ENCODE measurements at places on chromosomes 1 and 21.

DNA sequence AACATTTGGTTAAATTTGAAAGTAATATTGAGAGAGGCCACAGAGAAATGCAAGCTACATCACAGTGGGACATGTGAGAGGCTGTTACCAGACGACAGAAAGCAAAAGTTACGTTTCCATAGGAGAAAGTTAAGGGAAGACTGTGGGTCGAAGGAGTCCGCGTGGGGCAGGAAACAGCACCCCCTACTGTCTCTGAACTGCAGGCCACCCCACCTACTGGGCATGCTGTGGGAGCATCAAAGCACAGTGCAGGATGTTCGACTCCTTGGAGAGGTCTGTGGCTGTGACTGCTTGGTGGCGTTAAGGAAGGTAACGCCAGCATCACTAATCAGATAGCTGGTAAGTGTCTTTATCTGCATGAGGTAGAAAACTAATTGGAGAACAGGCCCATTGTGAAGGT is 123.9 kb downstream of the PTBP2 start:
- no peak for DNase-seq

- DNase-seq = no peak
Observed at GRCh38 chr1:233518344-233518743, 95.6 kb upstream of the KCNK1 start.

GRCh38 chr1:113452921-113453770 is 62.8 kb downstream of the MAGI3 start:
- no peak for DNase-seq

DNA sequence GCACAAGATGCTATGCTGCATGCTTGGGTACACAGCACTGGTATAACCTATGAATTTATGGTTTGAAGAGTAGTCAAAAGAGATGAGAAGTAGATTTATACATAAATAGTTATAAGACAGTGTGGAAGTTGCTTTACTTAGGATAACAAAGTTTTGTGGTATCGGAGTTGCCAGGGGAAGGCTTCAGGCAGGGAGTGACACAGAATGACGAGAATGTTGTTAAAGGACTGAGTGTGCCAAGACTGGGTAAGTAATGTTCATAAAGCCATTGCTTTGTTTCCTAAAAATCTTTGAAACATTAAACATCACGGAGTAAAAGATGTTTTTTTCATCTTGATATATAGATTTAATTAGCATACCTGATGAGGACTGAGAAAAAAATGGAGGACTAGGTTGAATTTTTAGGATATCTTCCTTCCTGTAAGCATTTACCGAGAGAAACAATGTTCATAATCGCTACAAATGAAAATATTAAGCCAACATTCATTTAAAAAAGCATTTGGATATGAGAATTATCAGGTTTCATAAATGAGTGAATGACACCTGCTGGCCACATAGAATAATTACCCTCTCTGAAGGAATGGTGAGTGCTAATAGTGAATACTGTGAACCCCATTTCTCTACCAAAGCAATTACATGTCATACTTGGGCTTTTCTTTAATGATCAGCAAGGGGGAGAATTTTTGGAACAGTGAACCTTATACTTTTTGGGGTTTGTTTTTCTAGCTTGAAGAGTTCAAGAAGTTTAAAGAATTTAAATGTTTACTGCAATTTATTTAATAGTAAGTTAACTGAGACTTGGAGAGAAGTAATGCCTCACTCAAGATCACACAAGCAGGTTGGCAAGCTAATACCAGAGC is 28.4 kb downstream of the EXTL2 start:
- DNase-seq = no peak

GRCh38 chr1:159161001-159161718 is 10.3 kb upstream of the CADM3 start:
- no peak for DNase-seq

DNA sequence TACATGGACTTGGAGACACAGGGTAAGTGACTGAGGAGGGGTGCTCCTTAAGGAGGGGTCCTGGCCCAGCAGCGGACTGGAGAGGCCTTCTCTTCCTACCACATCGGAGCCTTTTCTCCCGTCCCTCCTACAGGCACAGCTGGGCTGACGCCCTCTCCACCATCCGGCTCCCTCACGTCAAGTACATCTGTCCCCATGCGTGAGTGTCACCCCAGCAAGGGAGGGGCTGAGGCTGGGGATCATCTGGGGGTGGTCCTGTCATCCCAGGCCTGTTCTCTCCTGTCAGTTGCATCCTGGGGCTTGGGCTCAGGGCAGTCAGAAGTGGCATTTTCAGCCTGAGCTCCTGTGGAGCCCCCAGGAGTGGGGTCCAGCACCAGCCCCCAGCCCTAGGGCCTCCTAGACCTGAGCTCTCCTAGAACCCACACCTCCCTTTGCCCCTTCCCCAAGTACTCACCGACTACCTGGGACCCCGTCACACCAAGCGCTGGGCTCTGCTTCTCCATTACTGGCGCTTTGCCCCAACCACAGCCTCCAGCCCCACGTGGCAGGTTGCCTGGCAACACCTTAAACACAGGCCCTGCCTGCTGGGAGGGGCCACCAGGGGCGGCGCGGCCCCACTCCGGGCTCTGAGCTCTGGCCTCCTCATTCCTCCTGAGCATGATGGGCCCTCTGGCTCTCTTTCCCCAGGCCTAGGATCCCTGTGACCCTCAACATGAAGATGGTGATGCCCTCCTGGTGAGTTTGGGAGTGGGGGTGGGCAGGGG is 2.3 kb downstream of the LYPLA2 start:
- DNase-seq = no peak

DNA sequence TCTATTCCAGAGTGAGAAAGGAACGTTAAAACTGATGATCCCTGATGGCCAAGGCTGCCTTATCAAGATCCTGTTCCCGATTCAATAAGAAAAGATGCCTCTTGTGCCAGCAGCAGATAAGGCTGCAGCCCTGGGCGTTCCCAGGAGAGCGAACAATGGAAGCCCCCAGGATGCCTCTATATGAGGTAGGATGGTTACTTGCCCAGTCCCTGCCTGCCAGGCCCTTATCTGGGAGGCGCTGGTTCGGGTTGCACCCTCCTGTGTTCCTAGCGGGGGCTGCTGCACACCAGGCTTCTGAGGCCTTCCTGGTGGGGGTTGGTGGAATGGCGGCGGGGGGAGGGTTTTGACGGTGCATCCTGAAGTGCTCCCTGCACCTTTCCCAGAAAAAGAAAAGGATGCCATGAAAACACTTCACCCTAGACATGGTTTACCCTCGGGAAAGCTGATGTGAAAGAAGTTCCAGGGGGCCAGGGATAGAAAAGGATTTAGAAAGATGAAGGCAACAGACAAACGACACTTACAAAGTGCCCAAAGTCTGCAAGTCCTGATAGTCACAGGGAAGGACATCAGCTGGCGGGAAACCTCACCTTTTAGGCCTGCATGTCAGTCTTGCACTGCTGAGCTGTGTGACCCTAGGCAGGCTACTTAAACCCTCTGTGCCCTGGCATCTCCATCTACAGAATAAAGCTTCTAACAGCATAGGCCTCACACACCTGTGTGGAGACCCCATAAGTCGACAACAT is 100.3 kb downstream of the KCNJ15 start:
- no peak for DNase-seq

- DNase-seq = no peak
Observed at GRCh38 chr1:229326601-229327000, 16.2 kb downstream of the CCSAP start.

DNA sequence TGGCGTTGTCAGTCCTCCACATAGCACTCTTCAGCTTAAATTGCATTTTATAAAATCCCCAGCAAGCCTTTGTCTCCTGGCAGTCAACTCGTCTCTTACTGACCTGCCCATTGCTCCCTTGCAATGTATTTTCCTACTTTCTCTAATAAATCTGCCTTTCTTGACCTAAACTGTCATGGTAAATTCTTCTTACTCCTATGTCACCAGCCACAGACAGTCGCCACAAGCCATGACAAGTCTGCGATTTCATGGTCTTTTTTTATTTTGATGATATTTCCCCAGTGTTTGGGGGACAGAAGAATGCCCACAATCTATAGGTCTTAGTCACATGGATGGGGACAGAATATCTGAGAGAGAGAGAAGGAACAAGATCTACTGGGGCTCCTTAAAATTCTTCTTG is 8.4 kb downstream of the IFNAR2 start:
- DNase-seq = no peak

- no peak for DNase-seq
Observed at GRCh38 chr1:110798691-110799256, 74.2 kb upstream of the CD53 start.

- DNase-seq = no peak
Observed at GRCh38 chr1:33143176-33143575, 38.7 kb downstream of the TRIM62 start.

- no peak for DNase-seq
Observed at GRCh38 chr1:30330644-30331043, 392.7 kb downstream of the MATN1 start.

All from NCI-H1436 treated with DMSO at 0.1 percent for 48 hours (cell line).